ENCODE measurements at places on chromosomes 2 and 18. TPM values are rescaled to one million over a fixed set of nuclear protein-coding genes. Genes with fewer than 3 reads are reported as not detected.

The NT5C1B gene
- not detected for total RNA-seq

The CYP20A1 gene
- 49.5 TPM for total RNA-seq

The ADAM23 gene
- total RNA-seq = 0.29 TPM

The AP1S3 gene
- total RNA-seq = 2.2 TPM

The CNDP1 gene
- total RNA-seq = not detected

The ECEL1 gene
- total RNA-seq = not detected

The ARHGEF4 gene
- total RNA-seq = 3.6 TPM

The EPAS1 gene
- total RNA-seq = 260 TPM

The B3GNT7 gene
- 0.72 TPM for total RNA-seq

The UGT1A3 gene
- not detected for total RNA-seq

The MARCO gene
- total RNA-seq = not detected

DNA sequence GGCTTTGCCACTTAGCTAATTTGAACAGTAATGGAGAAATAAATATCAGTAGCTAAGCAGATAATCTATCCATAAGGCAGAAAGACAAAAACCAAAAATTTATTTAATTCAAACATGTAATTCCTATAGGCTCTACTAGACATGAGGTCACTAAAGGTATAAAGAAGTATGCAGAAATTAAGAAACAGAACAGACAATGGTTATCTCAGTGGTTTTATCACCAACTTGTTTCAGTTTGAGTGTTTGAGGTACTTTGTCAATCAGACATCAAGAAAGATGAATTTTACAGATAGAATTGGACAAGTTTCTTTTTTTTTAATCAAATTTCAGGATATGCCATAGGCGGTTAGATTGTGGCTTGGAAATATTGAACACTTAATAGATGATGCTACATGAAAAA is 67.4 kb upstream of the ZEB2 start:
- no peak for DNase-seq

DNA sequence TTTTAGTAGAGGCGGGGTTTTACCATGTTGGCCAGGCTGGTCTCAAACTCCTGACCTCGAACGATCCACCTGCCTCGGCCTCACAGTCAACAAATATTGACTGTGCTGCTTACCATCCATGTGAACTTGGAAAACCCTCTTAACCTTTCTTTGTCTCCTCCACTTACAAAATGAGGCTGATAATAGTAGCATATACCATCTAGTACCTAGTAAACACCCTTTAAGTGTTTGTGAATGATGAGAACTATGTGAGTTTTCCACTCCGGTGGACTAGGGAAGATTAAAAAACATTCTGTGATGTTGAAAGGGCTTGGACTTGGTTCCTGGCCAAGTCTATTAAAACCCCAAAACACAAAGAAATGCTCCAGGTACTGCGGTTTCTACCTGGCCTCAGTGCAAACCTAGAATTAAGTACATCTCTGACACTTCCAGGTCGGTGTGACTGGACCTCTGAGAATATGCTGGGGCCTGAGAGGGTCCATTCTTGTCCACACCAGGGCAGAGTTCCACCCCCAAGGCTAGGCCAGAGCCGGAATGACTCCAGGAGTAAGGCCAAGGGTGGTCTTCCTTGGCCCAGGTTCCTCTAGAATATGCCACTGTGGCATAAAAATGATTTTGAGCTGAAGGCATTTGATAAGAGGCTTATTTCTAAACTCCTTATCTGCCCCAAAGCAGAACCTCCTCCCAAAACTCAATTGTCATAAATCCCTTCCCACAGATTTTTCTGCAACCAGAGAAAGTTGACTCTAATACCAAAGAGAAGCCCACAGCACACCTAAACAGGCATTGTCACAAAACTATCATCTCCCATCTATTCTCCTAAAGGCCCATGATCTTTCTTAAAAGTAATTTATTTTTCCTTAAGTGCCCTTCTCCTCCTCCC is 217.5 kb downstream of the TGIF1 start:
- peak; percentile 49 for DNase-seq

- DNase-seq = no peak
These were observed 39.8 kb upstream of the ST8SIA3 start for GRCh38 chr18:57312346-57313144.

- DNase-seq = no peak
These were observed 34.3 kb upstream of the RMP24 start for GRCh38 chr18:35938158-35938557.

GRCh38 chr2:96305979-96306308 is 598 bp upstream of the SNRNP200 start:
- DNase-seq = no peak

- peak; percentile 41 for DNase-seq
These were observed 18.4 kb upstream of the PRLH start for GRCh38 chr2:237547841-237548416.

DNA sequence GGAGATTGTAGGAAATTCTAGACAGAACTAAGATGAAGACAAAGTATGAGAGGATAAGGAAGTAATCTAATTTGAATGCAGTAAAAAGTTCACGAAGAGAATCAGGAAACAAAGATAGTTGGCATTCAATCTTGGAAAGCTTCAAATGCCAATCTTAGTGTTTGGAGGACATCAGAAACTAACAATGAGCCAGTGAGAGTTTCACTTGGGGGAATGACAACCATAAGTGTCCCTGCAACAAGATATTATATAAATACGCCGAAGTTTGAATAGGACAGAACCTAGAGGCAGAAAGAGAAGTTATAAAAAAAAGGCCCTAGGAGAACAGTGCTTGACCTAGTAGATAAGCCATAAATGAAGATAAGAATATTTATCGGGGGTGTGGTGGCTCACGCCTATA is 11.1 kb downstream of the SNRPG start:
- no peak for DNase-seq

DNA sequence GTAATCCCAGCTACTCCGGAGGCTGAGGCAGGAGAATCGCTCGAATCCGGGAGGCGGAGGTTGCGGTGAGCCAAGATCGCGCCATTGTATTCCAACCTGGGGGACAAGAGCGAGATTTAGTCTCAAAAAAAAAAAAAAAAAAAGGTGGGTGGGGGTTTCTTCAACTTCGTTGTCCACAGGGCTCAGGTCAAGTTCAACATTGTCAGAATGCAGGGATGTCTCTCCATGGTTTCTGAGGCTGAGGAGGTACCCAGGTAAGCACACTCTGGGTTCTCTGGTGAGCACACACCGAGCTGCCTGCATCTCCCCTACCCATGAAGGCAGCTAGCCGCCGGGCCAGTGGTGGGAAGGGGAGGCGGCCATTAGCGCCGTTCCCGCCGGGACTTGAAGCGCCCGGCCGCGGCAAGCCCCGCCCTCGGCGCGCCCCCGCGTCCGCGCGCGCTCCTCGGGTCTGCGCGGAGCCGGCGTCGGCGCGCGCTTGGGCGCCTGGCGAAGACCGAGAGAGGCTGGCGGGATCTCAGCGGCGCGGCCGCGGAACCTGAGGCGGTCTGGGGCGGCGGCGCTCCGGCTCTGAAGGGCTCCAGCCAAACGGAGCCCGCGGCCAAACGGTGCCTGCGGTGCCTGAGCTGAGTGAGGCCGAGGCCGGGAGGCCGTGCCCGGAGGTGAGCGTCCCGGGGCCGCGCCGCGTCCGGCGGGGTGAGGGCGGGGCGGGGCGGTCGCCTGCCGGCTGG is at the start of gene UBXN2A:
Gene UBXN2A (plus strand): TSS at position 477 of the 731 bp plus-strand sequence. CDS start 17,852 bp downstream, outside the sequence.
- peak; percentile 99 for DNase-seq

DNA sequence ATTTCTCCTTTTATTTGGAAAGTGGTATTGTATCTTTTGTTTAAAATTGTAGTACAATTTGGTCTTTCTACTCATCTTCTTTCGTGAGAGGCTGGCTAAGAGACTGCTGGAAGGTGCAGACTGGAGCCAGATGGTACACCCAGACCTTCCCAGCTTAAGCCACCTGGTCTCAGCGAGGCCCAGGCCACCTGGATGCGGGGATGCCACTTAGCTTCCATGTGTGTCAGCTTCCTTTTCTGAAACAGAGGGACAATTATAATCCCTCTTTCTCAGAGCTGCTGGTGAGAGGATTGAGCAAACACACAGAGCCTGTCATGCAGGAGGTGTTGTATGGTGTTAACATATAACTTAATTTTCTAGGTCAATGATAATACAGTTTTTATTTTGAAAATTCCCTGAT is 17.4 kb downstream of the FARP2 start:
- no peak for DNase-seq

- no peak for DNase-seq
These were observed 78.5 kb downstream of the CLIP4 start for GRCh38 chr2:29193681-29194080.

DNA sequence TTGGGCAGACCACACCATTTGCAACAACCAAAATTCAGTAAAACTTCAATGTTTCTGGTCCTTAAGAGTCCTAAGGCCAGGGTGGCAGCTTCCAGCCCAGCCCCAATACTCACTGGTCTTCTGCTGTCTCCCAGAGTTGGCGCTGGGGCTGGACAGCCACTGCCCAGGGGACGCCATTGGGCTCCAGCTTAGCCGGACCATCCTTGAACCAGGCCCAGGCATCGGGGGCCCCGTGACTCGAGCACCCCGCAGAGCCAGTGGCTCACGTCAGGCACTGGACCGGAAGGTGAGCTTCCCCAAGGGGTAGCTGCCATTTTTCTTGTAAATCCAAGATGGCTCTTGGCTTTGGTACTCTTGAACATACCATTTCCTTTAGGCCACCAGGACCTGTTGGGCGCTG is 21.8 kb downstream of the SNED1 start:
- DNase-seq = no peak

DNA sequence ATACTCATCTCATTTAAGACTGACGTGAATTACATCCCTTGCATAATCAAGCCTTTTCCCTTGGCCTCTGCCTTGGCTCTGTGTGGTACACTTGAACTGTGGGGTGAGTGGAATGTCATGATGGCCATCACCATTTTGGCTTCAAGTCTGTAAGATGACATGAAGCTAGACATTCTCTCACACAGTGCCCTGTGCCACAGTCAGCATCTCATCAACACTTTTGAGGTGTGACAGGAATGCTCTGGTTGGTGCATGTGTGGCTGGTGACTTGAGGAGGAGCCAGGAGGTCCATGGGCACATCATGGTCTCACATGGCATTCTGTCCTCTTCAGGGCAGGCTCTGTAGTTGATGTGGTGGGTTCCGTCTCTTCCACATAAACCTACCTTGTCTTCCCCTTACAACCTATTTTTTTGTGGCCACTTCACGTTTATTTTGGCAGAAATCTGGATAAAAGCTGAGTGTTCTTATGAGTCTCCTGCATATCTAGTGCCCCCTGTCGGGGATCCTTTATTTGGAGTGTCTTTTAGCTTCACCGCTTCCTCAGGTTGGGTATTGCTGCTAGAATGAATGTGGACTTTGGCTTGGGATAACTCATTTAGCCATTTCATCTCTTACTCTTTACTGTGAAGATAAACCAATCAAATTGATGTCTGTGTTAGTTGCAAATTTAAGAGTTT is 28.1 kb downstream of the MAP4K4 start:
- DNase-seq = no peak

DNA sequence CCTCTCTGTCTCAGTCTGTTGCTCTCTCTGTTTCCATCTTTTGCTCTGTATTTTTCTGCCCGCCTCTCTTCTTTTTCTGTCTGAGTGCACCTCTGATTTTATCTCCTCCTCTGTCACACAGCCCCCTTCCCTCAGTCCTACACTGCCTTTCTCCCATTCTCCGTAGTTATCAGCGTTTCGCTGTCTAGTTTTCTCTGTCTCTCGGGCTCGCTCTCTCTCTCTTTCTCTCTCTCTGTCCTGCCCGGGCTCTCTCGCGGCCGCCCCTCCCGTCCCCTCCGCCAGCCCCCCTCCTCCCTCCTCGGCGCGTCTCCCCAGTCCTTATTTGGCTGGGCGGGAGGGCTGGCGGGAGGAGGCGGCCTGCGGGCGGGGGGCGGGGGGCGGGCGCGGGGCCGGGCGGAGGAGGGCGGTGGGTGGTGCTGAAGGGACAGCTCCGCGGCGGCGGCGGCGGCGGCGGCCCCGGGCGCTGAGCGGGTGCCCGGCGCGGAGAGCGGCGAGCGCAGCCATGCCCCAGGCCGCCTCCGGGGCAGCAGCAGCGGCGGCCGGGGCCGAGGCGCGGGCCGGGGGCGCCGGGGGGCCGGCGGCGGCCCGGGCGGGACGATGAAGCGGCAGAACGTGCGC is at the start of gene KCNK3:
Gene KCNK3 (plus strand): TSS at position 444 of the 618 bp plus-strand sequence. CDS start 154 bp downstream, at position 598.
- DNase-seq = peak; percentile 97

DNA sequence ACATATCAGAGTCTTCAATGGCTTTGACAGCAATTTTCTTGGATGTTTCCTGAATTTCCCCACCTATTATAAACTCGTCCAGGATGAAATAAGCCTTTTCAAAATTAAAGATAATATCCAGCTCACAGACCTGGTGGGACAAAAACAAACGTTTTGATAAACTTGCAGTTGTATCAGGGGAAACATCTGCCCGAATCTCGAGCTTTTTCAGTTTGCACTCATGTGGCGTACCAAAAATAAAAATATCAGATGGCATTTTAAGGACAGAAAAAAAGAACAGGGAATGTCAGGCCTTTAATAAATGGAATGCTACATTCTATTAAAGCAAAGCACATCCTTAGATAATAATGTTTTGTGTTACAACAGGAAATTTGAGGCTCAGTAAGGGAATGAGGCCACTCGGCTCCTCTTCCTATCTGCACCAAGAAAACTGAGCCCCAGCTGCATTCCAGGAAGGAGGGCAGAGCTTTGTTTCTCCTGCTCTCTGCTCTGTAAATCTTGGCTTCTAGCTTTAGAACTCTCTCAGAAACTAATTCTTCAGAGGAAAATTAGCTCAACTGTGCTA is 72.1 kb downstream of the AP1S3 start:
- DNase-seq = no peak

GRCh38 chr2:85433511-85434089 is 15.1 kb downstream of the SH2D6 start:
- peak; percentile 99 for DNase-seq

GRCh38 chr2:110788976-110789375 is 56.6 kb downstream of the ACOXL start:
- DNase-seq = peak; percentile 58

- no peak for DNase-seq
These were observed 127.1 kb downstream of the SETBP1 start for GRCh38 chr18:44807766-44808165.

- no peak for DNase-seq
These were observed 907.8 kb upstream of the CRIM1 start for GRCh38 chr2:35447821-35448220.

DNA sequence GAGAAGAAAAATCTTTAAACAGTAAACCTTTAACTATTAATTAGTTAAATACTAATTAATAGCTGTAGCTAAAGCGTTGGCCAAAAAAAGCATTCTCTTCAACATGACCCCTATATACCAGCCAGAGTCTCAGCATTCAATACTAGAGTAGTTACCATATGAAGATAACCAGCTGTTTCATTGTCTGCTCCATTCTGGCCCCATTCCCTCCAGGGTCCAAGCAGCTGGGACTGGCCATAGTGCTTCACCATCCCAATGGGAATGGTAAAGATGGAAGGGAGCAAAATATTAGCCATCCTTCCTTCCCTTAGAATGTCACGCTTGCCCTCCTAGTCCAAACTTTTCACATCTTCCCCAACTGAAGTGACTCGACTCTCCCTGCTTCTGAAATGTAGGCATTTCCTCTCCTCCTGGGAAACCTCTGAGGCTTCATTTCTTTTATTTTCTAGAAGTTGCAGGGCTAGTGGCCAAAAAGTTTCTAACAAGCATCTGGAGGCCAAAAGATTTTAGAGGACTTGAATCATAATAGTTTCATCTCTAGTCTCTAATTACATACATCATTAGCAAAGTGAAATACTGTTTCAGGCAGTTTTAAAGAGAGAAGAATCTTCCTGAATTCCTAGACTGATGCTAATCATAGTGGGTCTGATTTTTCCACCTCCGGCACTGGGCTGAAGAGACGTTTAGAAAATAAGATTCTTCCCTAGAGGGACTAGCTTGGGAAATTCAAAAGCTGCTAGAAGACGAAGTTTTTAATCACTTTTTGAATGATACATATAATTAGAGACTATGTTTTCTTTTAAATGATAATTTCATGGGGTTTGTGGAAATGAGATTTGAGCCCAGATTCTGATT is 52.7 kb downstream of the CCDC68 start:
- DNase-seq = peak; percentile 58

GRCh38 chr2:206728277-206729199 is 10.3 kb upstream of the DYTN start:
- no peak for DNase-seq
